Testis (tissue), 5 donors: ENCODE measurements at places on chromosomes 3 and 15.
A peak's percentile ranks its signal among the peaks of the same experiment; 100 is the strongest.

DNA sequence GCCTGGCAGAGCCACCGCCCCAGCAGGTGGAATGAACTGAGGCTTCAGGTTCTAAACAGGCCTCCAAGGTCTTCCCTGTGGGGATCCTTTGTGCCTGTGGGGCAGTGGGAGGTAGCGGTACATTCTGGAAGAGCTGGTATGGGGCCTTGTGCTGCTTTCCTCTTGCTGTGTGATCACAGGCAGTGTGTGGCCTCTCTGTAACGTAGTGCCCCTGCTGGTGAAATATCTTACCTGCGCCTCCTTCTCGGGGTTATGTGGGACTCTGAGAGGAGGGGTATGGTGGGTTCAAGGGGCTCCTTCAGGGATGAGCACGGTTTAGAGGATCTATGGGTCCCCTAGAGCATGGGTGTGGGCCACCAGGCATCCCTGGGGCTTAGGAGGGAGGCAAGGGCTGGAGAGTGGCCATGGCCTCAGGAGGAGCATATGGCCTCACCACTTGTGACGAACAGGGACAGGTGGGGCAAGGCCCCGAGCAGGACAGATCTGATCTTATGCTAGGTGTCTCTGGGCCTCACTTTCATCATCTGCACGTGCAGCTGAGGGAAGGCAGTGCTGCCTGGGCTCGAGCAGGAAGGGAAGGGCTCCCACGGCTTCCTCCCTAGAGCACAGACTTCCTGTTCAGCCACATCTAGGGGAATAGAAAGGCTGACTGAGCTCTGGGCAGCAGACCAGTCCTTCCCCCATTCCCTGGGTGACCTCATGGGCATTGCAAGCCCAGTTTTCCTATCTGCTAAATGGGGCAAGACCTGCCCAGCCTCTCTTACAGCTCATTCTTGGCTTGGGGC lies 1.9 kb upstream of the ALS2CL start:
- DNase-seq, result peak; percentile 49

- DNase-seq, result no peak
Observed at GRCh38 chr3:82839871-82840270, 1078.4 kb upstream of the GBE1 start.

GRCh38 chr3:107525644-107526305 lies 3.0 kb downstream of the BBX start:
- DNase-seq, result no peak

DNA sequence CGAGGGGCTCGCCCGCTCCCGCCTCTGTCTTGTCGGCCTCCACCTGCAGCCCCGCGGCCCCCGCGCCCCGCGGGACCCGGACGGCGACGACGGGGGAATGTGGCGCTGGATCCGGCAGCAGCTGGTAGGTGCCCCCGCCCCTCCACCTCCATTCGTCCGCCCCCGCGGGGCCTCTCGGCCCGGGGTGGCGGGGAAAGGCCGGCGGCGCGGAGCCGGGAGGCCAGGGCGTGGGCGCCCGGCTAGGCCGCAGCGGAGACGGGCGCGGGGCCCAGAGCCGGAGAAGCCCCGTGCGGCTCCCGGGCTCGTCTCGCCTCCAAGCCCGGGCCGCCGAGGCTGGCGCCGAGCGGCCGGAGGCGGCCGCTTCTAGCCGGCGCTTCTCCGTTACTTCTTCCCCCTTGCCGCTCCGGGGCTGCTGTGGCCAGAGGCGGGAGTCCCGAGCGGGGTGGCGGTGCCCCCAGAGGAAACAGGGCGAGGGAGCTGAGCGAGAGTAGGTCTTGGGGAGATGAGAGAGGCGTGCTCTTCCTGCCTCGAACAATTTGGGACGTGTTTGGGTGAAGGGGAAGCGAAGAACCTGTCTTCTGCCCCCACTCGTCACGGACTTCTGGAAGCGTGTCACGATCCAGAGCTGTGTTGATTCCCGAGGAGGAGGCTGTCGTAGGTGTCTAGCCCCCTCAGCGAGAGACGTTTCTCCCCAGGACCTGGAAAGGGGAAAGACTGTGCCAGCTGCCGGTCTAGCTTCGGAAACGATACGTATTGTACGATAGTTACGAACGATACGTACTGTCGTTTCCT lies 555 bp downstream of the ATP11B start:
- peak; percentile 58 for DNase-seq

GRCh38 chr3:129311054-129311902 lies 32.6 kb downstream of the HMCES start:
- DNase-seq, result no peak

DNA sequence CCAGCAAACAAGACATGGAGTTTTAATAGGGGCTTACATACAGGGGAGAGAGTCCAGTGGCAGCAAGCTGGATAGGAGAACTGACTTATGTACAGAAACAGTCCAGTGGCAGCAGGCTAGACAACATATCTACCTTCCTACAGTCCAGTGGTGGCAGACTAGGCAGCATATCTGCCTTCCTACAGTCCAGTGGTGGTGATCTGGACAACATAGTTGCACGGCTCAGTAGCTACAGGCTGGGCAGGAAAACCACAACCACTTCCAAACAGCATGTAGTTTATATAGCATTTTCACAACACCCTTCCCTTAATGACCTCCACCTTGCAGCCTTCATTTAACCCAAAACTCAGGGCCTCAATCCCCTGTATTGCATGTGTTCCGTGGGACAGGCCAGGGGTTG lies 181.3 kb upstream of the EIF1B start:
- no peak for DNase-seq
